Activated T-cell treated with anti-CD3 and anti-CD28 coated beads, Interleukin-2, amount 50 U/mL, for 72 hours (primary cell): ENCODE measurements at places on chromosomes 7 and 10. TPM values are rescaled to one million over a fixed set of nuclear protein-coding genes. Genes with fewer than 3 reads are reported as not detected.

DNA sequence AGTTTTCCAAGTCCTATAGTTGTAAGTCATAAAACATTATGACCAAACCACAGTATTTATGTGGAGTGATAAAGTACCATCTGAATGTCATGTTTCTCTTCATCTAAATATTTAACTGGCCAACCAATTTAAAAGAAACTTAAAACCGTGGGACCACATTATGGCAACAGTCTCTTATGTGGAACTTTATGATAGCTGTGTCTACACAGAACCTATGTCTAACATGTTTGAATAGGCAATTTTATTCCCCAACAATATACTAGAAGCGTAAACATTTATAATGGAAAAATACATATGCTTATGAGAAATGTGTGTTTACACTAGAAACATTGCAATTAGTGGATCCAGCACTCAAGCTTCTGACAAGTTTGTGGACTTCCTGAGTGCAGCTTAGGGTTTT lies 680.7 kb downstream of the REEP3 start:
- no peaks in the 10 kb centered on the region for H3K4me1 ChIP-seq
- no peak overlapping the region for H3K4me3 ChIP-seq
- no peak overlapping the region for H3K27ac ChIP-seq
- no peak for DNase-seq

- H3K4me3 ChIP-seq: no peak overlapping the region
- H3K27ac ChIP-seq: no peak overlapping the region
- peaks cover 29% of the 10 kb centered on the region for H3K4me1 ChIP-seq
- DNase-seq: no peak
- H3K27me3 ChIP-seq: peaks cover 7% of the 10 kb centered on the region
- no peaks in the 10 kb centered on the region for H3K36me3 ChIP-seq
Observed at GRCh38 chr10:103804871-103805270, 50.5 kb downstream of the SH3PXD2A start.

DNA sequence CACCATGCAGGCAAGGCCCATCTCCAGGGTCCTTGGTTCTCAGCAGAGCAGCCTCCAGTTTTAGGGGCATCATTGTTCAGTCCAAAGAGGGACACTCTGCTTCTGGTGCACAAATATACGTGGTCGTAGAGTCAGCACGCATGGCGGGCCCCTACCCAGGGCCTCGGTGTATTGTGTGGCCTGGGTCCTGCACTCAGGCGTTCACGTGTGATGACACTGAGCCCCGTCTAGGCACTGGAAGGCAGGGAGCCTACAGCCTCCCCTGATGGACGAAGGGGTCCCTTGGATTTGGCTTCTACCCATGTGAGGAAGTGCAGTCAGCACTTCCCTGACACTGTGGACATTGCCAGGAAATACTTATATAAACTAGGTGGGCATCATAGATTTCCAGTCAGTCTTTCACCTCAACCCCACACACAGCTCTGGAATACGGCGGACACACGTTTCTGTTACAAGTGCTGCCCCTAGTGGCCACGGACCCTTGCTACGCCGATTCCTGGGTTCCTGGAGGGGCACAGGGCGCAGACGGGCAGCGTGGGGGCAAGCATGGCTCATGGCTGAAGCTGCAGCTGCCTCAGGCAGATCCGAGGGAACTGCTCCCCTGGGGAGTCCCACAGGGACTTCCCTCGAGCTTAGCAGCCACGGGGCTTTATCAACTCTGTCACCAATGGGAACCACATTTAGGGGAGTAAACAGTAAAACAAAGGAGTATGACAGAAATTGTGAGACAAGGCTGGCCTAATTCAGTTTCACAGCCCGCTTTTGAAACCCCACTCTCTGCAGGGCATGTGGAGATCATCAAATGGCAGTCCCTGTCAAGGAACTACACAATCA lies 25.4 kb downstream of the AIFM2 start:
- H3K4me3 ChIP-seq: no peak overlapping the region
- no peaks in the 10 kb centered on the region for H3K36me3 ChIP-seq
- no peaks in the 10 kb centered on the region for H3K4me1 ChIP-seq
- peak; percentile 12 for DNase-seq

DNA sequence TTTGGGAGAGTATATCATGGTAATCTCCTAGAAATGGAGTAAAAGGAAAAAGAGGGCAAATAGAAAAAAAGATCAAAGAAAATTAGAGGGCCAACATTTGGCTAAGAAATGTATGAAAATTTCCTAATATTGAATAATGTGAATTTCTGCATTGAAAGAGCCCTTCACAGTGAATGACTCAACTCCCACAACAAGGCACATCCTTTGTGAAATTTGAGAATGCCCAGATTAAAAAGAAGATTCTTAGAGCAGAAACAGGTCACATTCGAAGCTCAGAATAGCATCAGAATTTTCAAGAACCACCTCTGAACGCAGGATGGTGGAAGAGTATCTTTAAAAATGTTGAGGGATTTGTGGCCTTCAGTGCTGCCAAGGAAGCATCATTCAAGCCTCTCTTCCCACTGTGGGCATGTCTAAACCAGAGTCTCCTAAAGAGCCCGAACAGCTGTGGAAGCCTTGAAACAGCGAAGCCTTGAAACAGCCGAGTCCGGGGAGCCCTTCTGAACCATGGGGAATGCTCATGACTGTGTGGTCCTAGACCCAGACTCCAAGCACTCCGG lies 43.6 kb downstream of the GUSB start:
- DNase-seq: no peak
- H3K27ac ChIP-seq: no peak overlapping the region

- peak overlapping the region; percentile 77 for H3K27ac ChIP-seq
- H3K27me3 ChIP-seq: no peaks in the 10 kb centered on the region
- peaks cover 17% of the 10 kb centered on the region for H3K36me3 ChIP-seq
- H3K4me1 ChIP-seq: peaks cover 9% of the 10 kb centered on the region
- H3K4me3 ChIP-seq: no peak overlapping the region
Observed at GRCh38 chr10:22588462-22588861, 125.9 kb downstream of the PIP4K2A start.

- H3K27ac ChIP-seq: no peak overlapping the region
- DNase-seq: no peak
- H3K4me3 ChIP-seq: no peak overlapping the region
- no peaks in the 10 kb centered on the region for H3K36me3 ChIP-seq
- H3K27me3 ChIP-seq: no peaks in the 10 kb centered on the region
Observed at GRCh38 chr10:34506786-34507185, 308.3 kb downstream of the PARD3 start.

GRCh38 chr7:469563-469961 lies 50.1 kb downstream of the PDGFA start:
- peaks cover 4% of the 10 kb centered on the region for H3K36me3 ChIP-seq

- H3K4me3 ChIP-seq: no peak overlapping the region
- H3K36me3 ChIP-seq: no peaks in the 10 kb centered on the region
- DNase-seq: no peak
- no peak overlapping the region for H3K27ac ChIP-seq
Observed at GRCh38 chr7:90752051-90752450, 155.9 kb downstream of the CDK14 start.

- DNase-seq: no peak
- H3K4me1 ChIP-seq: no peaks in the 10 kb centered on the region
- H3K27me3 ChIP-seq: no peaks in the 10 kb centered on the region
- no peak overlapping the region for H3K27ac ChIP-seq
Observed at GRCh38 chr7:70894799-70895198, 237.1 kb upstream of the GALNT17 start.

ATOH7 gene
- total RNA-seq: not detected

DNA sequence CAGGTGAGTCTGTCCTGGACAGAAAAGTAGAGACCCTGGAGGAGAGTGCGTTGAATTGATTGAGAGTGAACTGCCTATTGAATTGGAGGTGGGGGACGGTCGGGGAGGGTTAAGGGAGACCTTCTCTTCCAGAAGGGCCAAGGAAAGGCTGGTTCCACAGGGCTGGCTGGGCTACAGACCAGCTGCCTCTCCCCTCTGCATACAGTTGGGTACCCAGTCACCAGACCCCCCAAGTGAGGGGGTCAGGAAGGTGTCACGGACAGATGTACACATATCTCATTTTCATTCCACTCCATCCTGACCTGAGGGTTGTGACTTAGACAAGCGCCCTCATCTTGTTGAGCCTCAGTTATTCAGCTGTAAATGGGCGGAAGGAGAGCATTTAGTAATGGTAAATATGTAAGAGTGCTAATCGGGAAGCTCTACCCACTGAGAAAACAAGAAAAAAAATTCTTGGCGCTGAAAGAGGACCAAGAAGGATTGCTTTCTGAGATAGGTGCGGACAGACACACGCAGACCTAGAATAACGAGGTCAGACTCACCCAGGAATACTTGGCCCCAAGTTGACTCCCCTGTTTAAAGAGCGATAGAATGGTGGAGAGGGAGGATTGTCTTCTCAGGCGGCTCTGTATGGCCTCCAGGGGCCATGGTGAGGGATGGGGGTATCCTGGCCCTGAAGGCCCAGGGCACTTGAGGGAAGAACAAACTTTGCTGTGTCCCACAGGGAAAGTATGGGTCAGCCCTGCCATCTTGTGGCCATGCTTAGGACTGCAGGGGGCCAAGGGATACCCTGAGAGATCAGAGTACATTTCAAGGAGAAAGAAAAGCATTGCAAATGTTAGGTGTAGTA lies 7.2 kb upstream of the MBL2 start:
- H3K36me3 ChIP-seq: no peaks in the 10 kb centered on the region
- H3K27me3 ChIP-seq: no peaks in the 10 kb centered on the region
- peak; percentile 49 for DNase-seq
- H3K4me3 ChIP-seq: no peak overlapping the region
- no peak overlapping the region for H3K27ac ChIP-seq
